ENCODE measurements at places on chromosomes 7 and 10.

GRCh38 chr10:36703179-36703578 is 422.2 kb upstream of the ANKRD30A start:
- no peak for DNase-seq

GRCh38 chr7:101913247-101913721 is 95.9 kb downstream of the CUX1 start:
- DNase-seq: no peak

DNA sequence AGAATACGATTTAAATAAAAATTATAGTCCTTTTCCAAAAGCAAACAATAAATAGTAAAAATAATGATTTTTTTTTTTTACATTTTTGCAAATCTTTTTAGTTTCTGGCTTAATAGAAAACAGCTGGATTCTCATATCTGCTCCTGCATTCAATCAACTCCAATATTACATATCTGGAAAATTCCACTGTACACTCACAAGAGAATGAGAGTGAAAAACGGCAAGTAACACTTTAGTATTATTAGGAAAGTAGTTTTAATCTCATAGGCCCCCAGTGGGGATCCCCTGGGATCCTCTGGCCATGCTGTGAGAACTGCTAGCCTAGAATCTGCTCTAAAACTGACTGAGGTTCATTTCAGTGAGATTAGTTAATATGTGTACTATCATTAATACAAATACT is 128.6 kb upstream of the LRRN3 start:
- no peak for DNase-seq

GRCh38 chr7:130951303-130951975 is 217.4 kb upstream of the KLF14 start:
- DNase-seq: no peak

DNA sequence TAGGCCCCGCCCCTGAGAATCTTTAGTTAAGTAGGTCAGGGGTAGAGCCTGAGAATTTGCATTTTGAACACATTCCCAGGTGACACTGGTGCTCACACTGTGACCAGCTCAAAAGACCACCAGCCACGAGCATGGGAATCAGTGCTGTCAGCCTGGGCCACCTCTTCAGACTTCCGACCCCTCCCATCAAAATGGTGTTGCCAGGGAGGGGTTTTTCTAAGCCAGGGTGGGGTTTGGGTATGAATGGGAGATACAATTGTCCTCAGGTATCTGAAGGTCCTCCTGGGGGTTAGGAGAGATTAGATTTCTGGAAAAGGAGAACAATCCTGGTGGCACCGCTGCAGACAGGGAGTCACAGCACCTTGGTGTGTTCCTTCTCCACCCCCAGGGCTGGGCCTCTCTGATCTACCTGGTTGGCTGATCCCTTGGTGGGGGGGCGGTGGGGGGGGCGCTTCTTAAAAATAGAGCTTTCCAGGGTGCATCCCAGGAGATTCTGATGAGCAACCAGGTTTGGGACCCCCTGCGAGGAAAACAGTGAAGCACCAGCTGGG is 111.5 kb upstream of the ANLN start:
- no peak for DNase-seq

- no peak for DNase-seq
Observed at GRCh38 chr10:133455611-133456031, 1.9 kb downstream of the SCART1 start.

- peak; percentile 85 for DNase-seq
Observed at GRCh38 chr10:110354322-110354766, 49.6 kb upstream of the SMNDC1 start.

DNA sequence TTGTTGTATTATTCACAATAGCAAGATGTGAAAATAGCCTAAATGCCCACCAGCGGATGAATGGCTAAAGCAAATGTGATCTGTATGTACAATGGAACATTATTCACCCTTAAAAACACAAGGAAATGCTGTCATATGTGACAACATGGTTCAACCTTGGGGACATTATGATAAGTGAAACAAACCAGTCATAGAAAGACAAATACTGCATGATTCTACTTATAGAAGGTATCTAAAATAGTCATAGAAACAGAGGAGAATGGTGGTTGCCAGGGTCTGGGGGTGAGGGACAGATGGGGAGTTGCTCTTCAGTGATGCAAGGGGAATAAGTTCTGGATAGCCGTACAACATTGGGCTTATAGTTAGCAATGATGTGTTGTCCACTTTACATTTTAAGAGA is 58.4 kb downstream of the NRF1 start:
- no peak for DNase-seq

- no peak for DNase-seq
Observed at GRCh38 chr7:30992414-30992813, 28.7 kb downstream of the GHRHR start.

DNA sequence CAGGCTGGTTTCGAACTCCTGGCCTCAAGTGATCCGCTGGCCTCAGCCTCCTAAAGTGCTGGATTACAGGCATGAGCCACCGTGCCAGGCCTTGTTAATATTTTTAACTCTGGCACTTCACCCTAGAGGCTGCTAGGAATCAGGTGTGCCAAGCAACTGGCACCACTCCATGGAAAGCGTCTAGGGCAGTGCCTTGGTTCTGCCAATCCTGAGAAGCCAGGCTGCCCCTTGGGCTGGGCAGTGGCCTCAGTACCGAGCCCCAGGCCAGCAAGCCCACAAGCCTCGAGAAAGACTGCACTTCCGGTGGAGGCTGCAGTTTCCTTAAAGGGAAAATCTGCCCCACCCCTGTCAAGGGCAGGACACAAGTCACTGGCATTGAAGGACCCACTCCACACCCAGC is 11.3 kb downstream of the ALKBH4 start:
- no peak for DNase-seq

GRCh38 chr7:120991581-120991980 is 3.1 kb downstream of the CPED1 start:
- DNase-seq: peak; percentile 57

- no peak for DNase-seq
Observed at GRCh38 chr7:150848111-150848510, 4.2 kb upstream of the AOC1 start.

DNA sequence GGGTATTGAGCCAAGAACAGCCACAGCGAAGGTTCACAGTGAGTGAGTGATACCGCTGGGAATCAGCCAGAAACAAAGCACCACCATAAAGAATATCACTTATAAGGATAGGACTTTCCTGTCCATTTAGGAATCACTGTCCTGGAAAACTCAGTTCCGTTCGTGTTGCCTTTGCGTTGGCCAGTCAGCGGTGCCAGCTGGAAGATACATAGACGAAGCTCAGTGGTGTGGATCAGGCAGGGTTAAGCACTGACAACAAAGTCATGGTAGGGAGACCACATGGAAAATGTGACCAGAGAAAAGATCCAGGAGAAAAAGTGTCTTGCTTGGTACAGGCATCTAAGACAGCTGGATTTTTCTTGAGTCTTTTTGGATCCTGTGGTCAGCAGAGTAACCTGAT is 579.7 kb upstream of the DPP6 start:
- no peak for DNase-seq

- DNase-seq: peak; percentile 17
Observed at GRCh38 chr10:22597138-22597537, 117.2 kb downstream of the PIP4K2A start.

DNA sequence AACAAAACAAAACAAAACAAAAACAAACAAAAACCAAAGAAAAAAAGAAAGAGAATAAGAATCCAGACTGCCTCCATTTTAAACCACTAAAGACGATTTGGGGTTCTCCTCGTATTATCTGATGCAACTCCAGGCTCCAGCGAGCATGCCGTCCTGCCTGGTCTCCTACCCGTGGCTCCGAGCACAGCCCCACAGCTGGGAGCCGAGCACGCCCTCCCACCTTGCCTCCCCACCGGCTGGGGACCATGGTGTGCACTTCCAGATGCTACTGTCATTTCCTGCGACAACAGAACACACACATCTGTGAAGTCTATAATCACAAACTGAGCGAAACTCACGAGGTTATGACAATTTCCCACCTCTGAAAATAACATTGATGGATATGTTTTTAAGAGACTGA is 113.1 kb downstream of the ADARB2 start:
- DNase-seq: no peak

DNA sequence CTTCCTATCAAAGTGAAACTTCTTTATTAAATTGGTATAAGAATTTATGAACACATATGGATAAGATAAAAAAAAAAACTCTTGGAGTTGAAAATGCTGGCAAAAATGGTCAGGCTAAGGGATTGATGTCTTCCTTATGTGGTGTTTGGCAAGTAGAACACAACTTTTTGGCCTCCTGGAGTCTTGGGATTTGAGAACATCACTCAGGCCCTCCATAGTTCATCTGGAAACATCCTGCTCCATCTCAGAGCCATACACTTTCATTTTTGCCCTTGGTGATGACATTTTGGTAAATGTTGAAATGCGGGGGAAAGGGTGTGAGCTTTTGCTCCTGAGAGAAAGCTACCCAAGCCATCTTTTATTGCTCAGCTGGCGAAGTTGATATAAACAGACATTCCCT is 27.5 kb upstream of the BTBD16 start:
- no peak for DNase-seq

GRCh38 chr7:50298811-50299562 is 5.5 kb upstream of the IKZF1 start:
- DNase-seq: no peak

- DNase-seq: no peak
Observed at GRCh38 chr7:77258593-77258992, 59.0 kb upstream of the FGL2 start.

DNA sequence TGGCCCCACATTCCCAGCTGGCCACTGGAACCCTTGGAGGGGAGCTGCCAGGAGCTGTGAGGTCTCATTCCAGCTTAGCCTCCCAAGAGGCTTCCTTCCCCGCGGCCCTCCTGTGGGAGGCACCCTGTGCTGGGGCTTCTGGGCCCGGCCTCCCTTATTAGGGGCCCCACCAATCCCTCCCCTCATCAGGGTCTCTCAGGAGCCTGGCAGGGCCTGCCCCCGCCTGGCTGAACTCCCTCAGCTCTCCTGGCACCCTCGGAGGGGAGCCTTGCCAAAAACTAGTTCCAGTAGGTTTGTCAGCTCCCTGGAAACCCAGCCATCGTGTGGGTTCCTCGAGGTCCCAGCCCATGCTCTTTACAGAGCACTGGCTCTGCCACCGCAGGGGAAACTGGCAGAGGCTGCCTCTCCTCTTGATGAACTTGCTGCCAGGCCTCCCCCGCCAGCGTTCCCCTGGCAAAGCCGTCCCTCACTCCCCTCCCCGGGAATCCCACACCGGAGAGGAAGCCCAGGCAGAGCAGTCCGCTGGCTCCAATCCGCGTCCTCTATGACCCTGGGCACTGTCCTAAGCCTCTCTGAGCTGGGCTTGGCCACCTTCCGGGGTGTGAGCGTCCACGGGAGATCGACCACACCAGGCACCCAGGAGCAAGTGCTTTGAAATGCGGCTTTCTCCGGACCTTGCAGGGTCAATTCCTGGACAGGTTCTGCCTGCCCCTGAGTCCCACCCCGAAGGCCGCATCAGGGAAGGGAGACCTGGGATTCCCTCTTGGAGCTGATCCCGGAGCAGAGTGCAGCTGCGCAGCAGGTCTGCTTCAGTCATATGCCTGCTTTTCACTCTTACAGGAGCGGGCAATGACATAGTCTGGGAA is 139.8 kb downstream of the ARHGAP22 start:
- no peak for DNase-seq

DNA sequence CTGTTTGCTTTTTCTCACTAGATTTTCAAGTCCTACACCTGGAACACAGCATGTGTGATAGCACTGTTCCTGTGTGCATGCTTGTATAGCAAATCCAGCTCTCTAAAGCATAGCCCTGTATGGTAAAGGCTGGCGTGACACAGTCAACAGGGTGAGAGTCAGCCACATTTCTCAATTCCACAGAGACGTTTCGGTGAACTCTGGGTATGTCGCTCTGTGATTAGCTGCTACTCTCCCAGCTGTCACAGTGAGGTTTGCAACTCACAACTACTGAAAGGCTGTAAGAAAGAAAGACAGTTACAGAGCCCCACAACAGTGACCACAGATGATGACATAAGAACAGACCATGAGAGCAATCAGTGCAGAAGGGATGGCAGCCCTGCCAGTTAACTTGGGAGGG is 170.6 kb upstream of the IMMP2L start:
- no peak for DNase-seq

GRCh38 chr10:72552857-72553256 is 73.0 kb downstream of the MICU1 start:
- peak; percentile 95 for DNase-seq

DNA sequence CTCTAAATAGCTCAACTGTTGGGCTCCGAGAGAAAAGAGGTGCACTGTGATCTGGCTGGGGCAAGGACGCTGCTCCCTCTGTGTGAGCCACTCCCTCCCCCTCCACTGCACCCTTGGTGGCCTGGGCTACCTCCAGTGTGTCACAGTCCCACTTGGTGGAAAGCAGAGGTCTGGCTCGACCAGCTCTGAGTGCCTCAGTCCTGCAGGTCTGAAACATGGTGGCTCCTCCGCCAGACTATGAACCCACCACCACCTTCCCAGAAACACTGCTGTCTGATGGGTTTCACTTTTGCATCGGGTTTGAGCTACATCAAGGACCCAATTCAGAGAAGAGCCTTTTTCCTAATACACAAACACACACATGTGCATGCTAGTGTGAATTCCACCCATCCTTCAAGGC is 500.1 kb downstream of the RPS24 start:
- DNase-seq: no peak

DNA sequence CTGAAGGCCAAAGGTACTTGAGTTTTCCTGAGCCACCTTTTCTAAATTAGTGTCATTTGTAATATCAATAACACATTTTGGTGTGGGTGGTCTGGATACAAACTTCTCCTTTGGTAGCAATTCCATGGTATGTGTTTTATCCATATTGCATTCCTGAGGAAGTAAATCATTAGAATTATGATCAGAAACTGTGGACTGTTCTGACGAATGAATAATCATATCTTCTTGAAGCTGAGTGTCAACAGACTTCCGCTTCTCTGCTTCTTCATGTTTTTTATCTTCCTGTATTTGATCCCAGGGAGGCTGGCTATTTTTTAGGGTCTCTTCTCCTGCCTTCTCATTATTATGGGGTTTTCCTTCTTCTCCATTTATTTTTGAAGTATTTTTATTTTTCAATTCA is 81.4 kb downstream of the NRBF2 start:
- DNase-seq: peak; percentile 51

- DNase-seq: peak; percentile 12
Observed at GRCh38 chr7:81053623-81054022, 134.8 kb upstream of the SEMA3C start.

GRCh38 chr10:72736176-72736827 is 44.4 kb downstream of the MCU start:
- DNase-seq: peak; percentile 91

GRCh38 chr7:139829775-139830117 is 682 bp downstream of the TBXAS1 start:
- DNase-seq: peak; percentile 24

- DNase-seq: no peak
Observed at GRCh38 chr7:44144426-44144967, 3.4 kb upstream of the MYL7 start.

DNA sequence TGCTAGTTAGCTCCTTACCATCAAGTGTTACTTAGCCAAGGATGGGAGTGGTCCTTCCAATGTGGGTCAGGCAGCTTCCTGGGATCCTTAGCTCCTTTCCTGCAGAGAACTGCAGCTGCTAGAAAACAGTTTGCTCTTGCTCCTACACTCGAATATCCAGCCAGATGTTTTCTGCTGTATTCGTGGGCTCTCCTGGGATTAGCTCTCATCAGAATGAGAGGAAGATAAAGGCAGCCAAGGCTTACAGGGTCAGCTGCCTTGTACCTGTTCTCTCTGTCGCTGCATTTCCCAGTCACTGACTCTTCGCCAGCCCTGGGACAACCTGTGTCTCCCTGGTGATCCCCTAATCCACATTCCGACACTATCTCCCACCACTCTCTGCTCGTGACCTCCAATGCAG is 29.0 kb downstream of the NEUROD6 start:
- no peak for DNase-seq

- DNase-seq: no peak
Observed at GRCh38 chr10:98097175-98097574, 37.3 kb upstream of the R3HCC1L start.
